ENCODE measurements at places on chromosomes 4 and X.

- DNase-seq: no peak
Observed at GRCh38 chr4:70706044-70706461, 15.7 kb upstream of the RUFY3 start.

DNA sequence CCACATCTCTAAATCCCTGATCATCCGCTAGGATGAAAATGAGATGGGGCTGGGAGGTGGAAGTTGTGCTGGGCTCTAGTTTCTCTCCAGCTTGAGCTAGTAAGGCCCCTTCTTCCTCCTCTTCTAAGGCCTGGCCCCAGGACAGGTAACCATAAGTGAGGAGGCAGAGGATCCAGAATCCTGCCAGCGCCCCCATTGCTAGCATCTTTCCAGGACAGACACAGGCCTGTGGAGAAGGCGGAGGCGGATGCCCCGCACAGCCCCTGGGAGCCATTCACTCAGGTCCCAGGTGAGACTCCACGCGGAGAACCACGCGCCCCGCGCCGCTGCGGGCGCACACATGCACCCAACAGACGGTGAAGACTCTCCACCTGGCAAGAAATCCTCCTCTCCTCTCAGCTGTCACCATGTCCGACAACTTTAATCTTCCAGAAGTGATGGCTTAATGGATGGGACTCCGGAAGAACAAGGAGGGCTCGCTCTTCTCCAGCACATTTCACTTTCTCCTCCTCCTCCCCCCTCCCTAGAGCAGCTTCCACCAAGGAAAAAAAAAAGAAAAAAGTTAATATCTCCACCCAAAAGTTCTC is 793 bp downstream of the ARSJ start:
- no peak for DNase-seq

- no peak for DNase-seq
Observed at GRCh38 chr4:8272472-8273428, 3.2 kb downstream of the HTRA3 start.

GRCh38 chr4:1408418-1408817 is 2.2 kb upstream of the NKX1-1 start:
- no peak for DNase-seq

DNA sequence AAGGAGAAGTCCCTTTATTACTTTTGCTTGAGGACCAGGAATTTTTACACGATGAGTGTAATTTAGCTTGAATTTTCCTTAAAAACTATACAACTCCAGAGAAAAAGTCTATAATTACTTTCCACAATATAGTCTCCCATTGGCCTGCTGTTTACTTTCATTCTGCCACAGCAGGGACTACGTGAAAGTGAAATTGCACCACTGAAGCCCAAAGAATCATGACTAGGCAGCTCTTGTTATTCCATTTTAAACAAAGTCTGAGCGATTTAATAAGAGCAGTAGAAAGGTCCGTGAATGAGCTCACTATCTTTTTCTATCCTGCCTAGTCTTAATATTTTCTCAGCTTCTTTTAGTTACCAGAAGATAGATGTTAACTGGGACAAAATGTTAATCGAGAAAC is 68.6 kb downstream of the ADGRG4 start:
- DNase-seq: no peak

DNA sequence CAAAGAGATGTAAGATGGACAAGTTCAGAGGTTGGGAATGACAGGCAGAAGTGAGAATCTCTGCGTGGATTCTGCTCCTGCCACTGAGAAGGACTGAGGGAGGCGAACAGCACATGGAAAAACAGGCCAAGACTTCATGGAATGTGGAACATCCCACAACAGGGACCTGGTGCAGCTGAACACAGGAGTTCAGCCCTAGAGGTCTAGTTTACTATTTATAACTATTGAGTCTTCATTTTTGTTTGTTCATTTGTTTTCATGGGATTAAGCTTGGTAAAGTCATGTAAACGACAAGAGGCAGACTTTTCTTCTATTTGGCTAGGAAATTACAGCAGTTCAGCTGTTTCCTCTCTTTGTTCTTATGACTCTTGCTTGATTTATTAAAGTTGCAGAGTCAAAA is 234.5 kb downstream of the MAML3 start:
- no peak for DNase-seq

DNA sequence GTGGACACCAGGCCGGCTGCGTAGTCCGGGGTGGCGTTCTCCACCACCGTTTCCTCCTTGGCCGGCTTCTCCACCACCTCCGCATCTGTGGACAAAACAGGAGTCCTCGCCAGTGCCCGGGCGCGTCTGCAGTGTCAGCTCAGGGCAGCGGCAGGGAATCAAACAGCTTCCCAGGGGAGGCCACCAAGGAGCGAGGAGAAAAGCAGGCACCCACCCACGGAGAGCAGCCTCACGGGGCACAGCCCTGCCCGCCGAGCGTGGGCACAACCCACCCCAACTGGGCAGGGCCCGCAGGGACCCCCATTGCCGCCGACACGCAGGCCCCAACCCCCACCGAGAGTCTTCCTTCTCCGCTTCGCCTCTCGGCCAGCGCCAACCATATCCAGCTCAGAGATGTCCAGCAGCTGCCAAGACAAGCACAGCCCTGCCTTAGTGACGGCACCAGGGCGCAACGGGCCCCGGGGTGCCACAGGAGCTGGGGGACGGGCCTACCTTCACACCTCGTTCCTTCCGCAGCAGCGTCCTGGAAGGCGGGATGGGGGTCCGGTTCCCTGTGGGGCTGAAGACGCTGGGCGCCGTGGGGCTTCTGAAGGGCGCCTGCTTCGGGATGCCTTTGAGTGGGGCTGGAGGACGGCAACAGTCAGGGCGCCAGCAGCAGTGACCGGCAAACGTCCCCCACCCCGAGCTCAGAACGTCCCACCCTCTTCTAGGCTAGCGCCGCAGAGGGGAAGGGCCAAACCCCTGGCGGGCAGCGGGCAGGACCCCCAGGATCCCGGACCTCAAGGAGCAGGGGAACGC is 22.8 kb downstream of the NELFA start:
- no peak for DNase-seq

GRCh38 chr4:126071346-126072333 is 756.9 kb downstream of the FAT4 start:
- no peak for DNase-seq

GRCh38 chr4:76729980-76730379 is 168.0 kb downstream of the SOWAHB start:
- DNase-seq: no peak

- DNase-seq: no peak
Observed at GRCh38 chr4:9987749-9988362, 33.4 kb downstream of the SLC2A9 start.

GRCh38 chrX:97039363-97040029 is 155.8 kb downstream of the RPA4 start:
- DNase-seq: no peak

GRCh38 chrX:149950681-149951080 is 12.4 kb upstream of the EOLA2 start:
- DNase-seq: peak; percentile 21

- DNase-seq: no peak
Observed at GRCh38 chrX:130682990-130683389, 220.0 kb downstream of the ENOX2 start.

DNA sequence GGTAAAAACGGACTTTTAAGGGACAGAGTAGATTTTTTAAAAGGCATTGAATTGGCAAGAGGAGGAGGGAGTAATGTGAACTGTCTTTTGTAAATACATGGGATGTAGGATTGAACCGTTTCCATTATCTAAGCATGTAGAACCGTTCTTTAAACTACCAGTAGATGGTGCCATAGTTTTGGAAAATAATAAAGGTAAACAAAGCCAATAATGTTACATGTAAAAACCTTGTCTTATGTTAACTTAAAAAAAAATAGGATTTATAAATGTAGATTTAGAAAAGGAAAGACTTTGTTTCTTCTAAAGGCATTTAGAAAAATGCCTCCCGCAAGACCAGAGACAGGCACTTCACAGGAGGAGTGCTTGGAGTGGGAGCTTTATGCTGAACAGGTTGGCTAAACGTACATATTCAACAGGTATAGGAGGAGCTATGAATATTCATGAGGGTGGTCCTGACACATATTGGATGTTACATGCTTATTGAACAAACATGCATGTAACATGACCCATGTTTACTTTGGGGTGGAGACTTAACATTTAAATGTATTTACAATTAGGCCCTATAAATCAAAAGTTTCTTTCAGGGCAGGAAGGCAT is 45.5 kb upstream of the FAM241A start:
- DNase-seq: peak; percentile 54

- DNase-seq: no peak
Observed at GRCh38 chrX:153941336-153942252, 2.8 kb downstream of the RENBP start.

DNA sequence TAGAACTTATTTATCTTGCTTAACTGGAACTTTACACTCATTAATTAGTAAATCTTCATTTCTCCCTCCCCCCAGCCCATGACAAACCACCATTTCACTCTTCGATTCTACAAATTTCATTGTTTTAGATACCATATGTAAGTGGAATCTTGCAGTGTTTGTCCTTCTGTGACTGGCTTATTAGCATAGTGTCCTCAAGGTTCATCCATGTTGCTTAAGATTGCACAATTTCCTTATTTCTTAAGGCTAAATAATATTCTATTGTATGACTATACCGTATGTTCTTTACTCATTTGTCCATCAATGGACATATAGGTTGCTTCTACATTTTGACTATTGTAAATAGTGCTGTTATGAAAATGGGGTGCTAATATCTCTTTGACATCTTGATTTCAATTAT is 24.5 kb upstream of the RNF212 start:
- DNase-seq: no peak

DNA sequence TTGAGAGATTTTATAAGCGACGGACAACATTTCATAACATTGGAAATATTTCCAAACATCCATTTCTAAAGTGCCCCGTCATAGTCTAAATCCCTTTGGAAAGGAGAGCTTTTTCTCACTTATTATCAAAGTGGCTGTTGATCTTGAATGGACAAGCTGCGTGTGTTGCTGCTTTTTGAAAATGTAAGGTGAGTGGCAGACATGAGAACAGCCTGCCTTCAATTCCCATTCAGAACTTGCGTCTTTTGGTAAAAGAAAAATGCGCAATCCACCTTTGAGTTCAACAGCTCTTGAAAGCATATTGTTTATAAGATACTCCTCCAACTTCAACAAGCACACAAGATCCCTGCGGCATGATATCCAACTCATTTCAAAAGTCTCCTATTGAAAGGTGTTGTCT is 138.2 kb upstream of the PSAPL1 start:
- DNase-seq: no peak

GRCh38 chrX:2425286-2426071 is 75.3 kb downstream of the DHRSX start:
- no peak for DNase-seq

- DNase-seq: no peak
Observed at GRCh38 chr4:75834772-75835154, 67.5 kb downstream of the PPEF2 start.

GRCh38 chr4:24799544-24800324 is 4.4 kb downstream of the SOD3 start:
- no peak for DNase-seq

- DNase-seq: peak; percentile 17
Observed at GRCh38 chrX:107480272-107480671, 30.8 kb downstream of the FRMPD3 start.

DNA sequence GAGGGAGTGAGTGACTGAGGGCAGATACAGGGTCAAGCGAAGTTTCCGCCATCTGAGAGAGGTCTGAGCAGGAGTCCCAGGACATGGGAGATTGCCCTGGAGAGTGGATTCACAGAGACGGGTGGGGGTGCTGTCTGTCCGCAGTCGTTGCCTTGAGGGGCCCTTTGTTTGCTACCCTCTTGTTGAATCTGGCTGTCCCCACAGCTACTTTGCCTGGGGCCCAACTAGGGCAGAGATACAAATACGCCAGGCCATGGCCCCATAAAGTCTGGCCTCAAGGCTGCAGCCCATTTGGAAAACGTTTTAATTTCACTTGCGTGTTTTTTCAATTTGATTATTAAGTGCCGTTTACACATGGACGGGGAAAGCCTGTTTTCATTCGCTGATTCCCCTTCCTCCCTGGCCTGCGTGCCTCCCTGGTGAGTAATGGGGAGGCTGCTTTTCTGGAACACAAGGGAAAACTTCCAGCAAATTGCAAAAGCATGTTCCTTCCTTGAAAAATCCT is 134.4 kb downstream of the SMIM20 start:
- DNase-seq: no peak

GRCh38 chrX:103540145-103540544 is 20.9 kb upstream of the RAB40A start:
- no peak for DNase-seq

DNA sequence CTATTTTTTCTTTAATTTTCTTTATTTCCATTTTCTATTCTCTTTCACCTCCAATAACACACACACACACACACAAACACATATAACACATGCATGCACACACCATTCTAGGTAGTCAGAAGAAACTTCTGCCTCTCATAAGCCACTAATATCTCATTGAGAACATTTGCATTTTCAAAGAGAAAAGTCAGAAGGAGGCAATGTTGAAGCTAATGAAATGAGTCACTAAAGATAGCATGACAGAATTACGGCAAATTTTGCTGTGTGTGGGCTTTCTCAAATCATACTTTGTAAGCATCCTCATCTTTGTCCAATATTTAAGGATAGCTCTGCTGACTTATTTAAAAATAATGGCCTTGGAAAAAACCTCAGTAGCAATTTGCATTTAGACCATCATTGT is 291.3 kb downstream of the GUCY2F start:
- no peak for DNase-seq

DNA sequence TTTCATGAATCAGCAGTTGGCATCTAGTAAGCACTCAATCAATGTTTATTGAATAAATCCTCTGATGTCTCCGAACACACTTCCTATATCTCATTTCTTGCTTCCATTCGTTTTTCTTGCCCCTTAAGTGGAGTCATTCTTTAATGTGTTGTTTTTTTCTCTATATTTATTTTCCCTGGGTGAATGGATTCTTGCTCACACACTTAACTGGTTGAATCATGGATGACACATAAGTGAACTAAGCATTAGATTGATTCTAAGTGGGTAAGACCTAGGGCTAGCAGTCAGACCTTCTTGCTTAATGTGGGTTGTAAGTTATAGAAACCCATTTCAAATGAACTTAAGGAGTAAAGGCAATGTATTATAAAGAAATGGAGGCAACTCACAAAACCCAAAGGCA is 111.1 kb downstream of the RTL3 start:
- no peak for DNase-seq

- peak; percentile 81 for DNase-seq
Observed at GRCh38 chrX:40175511-40176350, 78.0 kb upstream of the BCOR start.

DNA sequence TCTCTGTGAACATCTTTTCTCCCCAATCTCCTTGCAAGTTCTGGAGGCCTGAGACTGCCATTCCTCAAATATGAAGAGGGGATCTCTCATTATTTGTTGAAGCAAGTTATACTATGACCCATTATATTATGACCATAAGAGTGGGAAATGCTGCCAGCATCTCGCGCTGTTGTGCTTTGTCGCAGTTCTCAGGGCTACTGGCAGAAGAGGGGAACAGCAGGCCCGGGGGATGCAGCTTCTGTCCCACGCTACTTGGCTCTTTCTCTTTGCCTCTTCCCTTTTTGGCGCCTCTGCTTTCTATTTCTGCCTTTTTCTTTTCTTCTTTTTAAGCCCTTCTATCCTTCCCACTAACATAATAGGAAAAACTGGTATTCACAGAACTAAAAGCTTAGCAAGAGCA is 64.2 kb downstream of the GEMIN8 start:
- no peak for DNase-seq
